NCI-H460 (cell line): ENCODE measurements at places on chromosomes 6 and 20.

DNA sequence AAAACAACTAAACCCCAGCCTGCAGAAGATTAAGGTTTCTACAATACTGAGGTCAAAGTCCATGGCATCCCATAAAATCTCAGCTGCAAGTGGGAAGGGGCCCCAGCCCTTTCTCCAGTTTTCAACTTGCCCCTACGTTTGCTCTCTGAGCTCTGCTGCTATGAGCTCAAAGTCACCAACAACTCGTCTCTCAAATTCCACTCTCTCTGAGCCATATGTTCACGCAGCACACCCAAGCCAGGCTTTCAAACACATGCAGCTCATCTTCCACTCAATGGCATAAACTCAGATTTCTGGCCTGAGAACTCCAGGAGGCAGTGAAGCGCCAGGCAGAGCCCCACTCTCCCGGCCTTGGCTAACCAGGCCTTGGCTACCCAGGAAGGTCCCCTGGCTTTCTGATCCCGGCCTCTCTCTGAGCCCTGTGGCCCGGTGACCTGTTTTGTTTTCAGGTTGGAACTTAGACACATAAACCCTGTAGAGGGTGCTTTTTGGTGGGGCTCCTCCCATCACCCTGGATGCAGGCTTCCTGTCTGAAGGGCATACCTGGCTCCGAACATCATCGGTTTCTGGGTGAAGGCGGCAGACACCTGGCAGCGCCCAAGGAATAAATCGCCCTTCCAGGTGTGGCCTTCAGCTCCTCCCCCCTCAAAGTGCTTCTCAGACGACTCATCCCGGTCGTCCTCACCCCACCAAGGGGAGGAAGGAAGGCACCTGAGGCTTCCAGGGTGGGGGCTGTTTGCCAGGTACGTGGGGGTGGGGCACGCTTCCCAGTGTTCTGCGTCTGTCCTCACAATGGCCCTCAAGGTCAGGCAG lies 12.4 kb downstream of the SLC22A23 start:
- no peak for DNase-seq

- no peak for DNase-seq
Observed at GRCh38 chr20:60138256-60139220, 180.3 kb downstream of the CDH26 start.

DNA sequence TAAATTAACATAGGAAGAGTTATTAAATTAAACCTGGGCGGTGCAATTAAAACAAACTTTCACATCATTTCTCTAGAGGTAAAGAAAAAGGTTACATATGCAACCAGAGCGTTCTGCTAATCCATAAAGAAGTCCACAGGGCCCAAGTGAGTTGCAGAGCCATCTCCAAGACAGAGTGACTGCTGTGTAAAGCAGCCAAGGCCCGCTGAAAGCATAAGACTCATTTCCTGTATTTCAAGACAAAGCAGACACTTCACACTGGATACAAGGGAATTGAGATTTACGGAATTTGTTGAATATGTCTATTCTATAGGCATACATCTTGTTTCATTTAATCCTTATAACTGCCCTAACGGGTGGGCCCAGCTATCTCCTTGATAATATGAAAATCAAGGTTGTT lies 422.8 kb downstream of the CBLN4 start:
- DNase-seq, result no peak

GRCh38 chr6:32792901-32793435 lies 23.8 kb downstream of the HLA-DOB start:
- no peak for DNase-seq

GRCh38 chr6:143936347-143936746 lies 71.7 kb downstream of the PLAGL1 start:
- DNase-seq, result no peak

DNA sequence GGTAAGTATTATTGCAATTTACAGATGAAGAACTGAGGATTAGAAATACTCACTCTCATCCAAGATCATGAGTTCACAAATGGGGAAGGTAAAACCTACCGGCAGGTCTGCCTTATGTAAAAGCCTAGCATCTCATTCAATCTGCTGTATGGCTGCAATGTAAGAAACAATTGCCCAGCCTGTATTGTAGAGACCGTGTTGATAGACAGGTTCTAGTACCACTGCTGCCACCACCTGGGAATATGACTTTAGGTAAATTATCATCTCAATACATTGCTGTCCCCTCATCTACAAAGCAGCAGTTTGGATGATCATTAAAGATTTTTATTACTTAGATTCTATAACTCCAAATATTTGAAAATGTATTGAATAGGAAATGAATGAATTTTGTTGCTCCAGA lies 23.3 kb upstream of the ARHGAP18 start:
- DNase-seq, result no peak

- no peak for DNase-seq
Observed at GRCh38 chr20:3734111-3734843, 1.8 kb downstream of the HSPA12B start.

- no peak for DNase-seq
Observed at GRCh38 chr6:152605342-152605741, 31.8 kb downstream of the SYNE1 start.

DNA sequence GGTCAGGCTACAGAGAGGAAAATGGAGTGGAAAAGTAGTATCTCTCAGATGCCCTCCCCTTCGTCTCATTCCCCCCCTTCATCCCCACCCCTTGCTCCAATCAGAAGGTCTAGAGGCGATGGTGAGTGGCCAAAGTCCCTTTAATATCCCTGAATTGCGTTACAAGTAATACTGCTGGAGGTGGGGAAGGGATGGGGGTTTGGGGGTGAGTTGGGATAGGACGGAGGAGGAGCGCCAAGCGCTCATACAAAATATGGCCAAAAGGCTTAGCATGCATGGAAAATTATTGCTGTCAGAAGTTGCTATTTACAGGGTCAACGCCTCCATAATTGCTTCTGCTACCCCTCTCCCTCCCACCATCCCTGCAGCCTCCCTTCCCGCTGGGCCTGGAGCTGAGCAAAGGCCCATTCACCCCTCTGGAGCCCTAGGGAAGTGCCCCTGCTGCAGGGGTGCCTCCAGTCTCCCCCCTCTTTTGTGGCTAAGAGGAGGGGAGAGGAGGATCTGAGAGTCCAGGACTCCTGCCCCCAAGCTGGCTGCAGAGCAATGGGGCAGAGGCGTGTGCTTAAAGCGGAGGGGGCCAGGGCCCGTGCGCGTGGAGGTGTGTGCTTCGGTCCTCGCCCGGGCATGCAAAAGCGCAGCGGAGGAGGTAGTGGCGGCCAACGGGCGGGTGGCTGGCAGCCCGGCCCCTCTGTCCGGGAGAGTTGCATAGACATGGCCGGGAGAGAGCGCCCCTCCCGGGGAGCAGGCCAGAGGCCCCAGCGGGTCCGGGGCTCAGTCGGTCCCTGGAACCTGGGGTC lies 8.7 kb upstream of the SRXN1 start:
- DNase-seq, result no peak

- DNase-seq, result no peak
Observed at GRCh38 chr6:14211562-14211942, 94.0 kb downstream of the CD83 start.

DNA sequence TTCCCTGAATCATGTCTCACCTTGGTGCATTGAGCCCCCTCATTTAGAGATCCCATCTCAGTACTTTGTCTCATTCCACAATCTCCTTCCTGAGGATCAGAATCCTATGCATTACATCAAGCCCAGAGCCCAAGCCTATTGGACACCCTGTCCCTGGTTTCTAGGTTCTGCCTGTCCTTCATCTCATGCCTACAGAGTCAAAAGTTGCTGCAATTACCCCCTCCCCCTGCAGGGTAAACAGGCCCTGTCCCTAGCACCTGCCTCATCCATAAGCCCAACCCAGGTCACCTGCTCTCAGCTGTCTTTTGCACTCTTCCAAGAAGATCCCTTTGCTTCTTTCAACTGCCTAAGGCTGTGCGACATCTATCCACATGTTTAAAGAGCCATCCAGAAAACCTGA lies 93.9 kb downstream of the SPTLC3 start:
- DNase-seq, result no peak

DNA sequence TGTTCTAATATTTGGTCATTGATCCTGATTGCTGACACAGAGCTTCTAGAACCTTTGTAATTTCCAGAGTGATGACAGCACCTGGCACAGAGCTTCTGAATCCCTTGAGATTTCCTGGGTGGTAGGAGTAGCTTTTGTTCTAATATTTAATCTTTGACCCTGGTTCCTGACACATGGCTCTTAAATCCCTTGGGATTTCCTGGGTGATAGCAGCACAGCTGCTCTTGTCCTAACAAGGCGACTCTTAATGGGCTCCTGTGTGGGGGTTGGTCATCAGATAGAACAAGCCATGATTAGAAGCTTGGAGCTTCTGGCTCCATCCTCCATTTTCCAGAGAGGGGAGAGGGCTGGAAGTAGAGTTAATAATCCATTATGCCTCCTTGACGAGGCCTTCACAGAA lies 18.4 kb downstream of the GMPR start:
- no peak for DNase-seq

DNA sequence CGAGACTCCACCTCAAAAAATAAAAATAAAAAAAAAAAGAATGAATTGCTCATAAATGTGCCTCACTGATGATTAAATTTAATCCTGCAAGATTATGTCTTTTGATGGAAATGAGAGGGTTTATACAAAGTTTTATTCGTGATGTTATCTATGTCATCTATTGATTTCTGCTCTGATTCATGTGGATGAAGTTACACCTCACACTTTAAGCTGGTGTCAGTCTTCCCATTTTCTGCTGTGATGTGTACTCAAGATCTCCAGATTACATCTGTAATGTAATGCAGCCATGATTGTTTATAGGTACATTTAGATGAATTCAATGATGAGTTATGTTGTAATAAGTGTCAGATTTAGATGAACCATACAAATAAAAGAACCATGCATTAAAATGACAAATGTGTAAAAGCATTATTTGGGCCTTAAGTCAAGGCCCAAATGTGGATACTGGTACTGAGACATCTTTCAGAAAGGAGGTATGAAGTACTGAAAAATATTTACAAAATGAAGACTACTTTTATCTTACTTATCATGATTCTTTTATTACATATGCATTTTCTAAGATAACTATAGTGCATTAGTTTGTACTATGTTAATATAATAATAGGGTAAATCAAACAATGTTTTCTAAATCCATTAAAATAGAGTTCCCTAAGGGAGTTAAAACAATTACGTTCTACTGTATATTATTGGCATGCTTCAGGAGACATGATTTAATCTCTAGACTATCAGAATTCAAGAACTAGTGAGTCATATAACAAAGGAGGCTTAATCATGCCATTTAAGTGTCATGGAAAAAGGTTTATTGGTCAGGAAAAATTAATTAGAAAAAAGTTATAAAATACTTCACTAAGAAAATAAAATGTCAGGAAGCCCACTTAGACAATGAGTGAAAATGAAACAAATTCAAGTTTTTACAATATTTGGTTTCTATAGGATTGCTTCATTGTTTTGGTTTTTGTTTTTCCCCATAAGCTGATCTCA lies 34.5 kb downstream of the HCRTR2 start:
- DNase-seq, result no peak

- no peak for DNase-seq
Observed at GRCh38 chr6:112007805-112008204, 46.1 kb upstream of the CCN6 start.

GRCh38 chr6:28336284-28337120 lies 554 bp upstream of the ZSCAN31 start:
- DNase-seq, result no peak

DNA sequence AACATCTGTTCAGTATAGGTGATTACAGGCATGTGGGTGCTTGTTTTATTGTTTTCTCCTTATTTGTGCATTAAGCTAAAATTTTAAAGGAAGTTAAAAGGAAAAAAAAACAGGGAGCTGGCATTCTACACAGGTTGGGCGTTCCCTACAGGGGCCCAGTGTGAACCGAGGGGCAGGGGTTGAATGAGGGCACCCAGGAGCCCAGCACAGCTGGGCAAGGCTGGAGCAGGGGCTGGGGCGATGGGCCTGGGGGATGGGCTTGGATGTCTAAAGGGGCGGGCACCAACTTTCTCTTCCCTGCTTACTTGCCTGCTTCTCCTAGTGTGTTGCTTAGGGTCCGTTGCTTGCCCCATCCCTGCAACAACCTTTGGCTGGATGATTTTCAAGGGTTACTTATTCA lies 230.2 kb upstream of the RNF24 start:
- DNase-seq, result no peak

- DNase-seq, result no peak
Observed at GRCh38 chr20:56285496-56285895, 37.0 kb downstream of the MC3R start.
